ENCODE measurements at places on chromosomes 6 and 20.

GRCh38 chr6:149925974-149926777 lies 3.3 kb upstream of the RAET1G start:
- H3K36me3 ChIP-seq = no peaks in the 10 kb centered on the region
- no peak overlapping the region for H3K27ac ChIP-seq
- peaks cover 34% of the 10 kb centered on the region for H3K4me1 ChIP-seq
- H3K4me3 ChIP-seq = peak overlapping the region; percentile 82
- DNase-seq = peak; percentile 74

DNA sequence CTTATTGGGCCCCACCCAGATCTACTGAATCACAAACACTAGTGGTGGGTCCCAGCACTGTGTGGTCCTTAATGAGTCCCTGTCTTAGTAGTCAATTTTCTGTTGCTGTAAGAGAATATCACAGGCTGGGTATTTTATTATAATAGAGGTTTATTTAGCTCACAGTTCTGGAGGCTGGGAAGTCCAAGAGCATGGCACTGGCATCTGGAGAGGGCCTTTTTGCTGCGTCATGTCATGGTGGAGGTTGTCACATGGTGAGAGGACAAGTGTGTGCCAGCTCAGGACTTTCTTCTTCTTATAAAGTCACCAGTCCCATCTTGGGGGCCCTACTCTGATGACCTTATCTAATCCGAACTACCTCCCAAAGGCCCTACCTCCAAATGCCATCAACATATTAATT lies 105.0 kb downstream of the PPP1R14C start:
- H3K4me1 ChIP-seq = no peaks in the 10 kb centered on the region
- no peak for DNase-seq
- no peaks in the 10 kb centered on the region for H3K36me3 ChIP-seq
- no peaks in the 10 kb centered on the region for H3K27me3 ChIP-seq

- no peak overlapping the region for H3K27ac ChIP-seq
- no peak for DNase-seq
- H3K4me3 ChIP-seq = no peak overlapping the region
- H3K27me3 ChIP-seq = no peaks in the 10 kb centered on the region
These were observed 282.7 kb downstream of the ADGB start for GRCh38 chr6:146881228-146882181.

DNA sequence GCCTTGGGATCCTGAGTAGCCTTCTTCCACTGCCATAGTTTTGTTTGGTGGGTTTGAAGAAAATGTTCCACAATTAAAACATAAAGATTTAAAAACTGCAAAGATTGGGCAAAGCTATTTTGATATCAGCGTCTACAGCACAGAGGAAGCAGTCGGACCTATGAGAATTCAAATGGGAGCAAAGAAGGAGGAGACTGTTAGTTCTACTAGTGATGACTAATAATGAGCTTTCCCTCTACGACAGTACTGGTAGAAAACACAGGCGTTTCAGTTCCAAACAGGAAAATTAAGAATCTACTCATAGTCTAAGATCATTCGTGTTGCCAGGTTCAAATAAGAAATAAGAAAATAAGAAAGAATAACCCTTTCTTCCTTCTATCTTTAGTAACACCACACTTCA lies 121.2 kb downstream of the INSM1 start:
- peaks cover 4% of the 10 kb centered on the region for H3K36me3 ChIP-seq
- H3K4me1 ChIP-seq = peaks cover 11% of the 10 kb centered on the region
- DNase-seq = no peak
- no peak overlapping the region for H3K4me3 ChIP-seq
- no peak overlapping the region for H3K27ac ChIP-seq

DNA sequence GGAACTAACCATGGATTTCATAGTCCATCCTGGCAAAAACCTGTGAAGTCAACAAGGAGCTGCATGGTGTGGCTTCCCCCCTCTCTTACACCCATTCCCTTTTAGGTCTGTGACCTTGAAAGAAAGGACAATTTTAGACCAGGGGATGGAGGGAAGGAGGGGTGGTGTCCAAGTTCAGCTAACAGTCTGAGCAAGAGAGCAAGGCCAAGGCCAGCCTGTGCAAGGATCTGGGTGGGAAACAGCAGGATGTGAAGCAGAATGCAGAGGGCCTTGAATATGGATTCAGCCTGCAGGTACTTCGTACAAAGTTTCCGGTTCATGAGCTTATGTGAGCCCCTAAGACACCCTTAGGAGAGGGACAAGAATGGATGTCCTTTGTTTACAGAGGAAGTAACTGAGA lies 293.0 kb downstream of the KIF16B start:
- H3K27me3 ChIP-seq = no peaks in the 10 kb centered on the region
- DNase-seq = no peak
- no peak overlapping the region for H3K27ac ChIP-seq
- H3K4me3 ChIP-seq = no peak overlapping the region

DNA sequence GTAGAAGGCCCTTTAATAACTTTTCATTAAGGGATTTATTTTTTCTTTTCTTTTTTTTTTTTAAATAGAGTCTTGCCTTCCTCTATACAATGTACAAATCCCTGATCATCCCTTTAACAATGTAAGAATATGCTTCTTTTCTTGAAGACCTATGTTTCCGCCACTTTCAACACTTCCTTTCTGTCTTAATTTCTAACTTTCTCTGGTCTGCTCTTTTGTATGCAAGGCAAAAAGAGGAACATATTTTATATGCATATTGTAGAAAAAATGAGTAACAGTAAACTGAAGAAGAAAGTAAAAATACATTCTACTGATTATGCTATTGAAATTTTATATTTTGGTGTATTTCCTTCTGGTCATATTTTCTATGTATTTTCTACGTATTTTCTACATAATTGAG lies 484.7 kb downstream of the TFAP2B start:
- H3K27ac ChIP-seq = no peak overlapping the region
- H3K4me1 ChIP-seq = no peaks in the 10 kb centered on the region
- H3K36me3 ChIP-seq = no peaks in the 10 kb centered on the region
- DNase-seq = no peak
- H3K4me3 ChIP-seq = no peak overlapping the region

DNA sequence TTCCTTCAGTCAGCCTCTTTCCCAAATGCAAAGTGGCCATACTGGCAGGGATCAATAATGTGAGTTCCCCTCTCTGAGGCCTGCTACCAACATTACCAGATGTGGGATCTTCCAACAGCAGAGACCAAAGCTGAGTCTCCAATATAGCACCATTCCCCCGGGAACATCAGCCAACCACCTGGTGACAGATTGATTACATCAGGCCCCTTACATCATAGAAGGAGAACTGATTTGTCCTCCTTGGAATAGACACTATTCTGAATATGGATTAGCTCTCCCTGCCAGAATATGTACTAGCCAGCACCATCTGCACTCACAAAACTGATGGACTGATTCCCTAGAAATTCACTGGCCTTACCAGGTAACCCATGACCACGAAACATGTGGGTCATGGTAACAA lies 61.9 kb upstream of the CARMIL1 start:
- H3K4me3 ChIP-seq = no peak overlapping the region
- no peak for DNase-seq
- H3K27ac ChIP-seq = no peak overlapping the region
- no peaks in the 10 kb centered on the region for H3K4me1 ChIP-seq
- no peaks in the 10 kb centered on the region for H3K36me3 ChIP-seq
- no peaks in the 10 kb centered on the region for H3K27me3 ChIP-seq
